Activated CD8-positive, alpha-beta memory T cell treated with anti-CD3 and anti-CD28 coated beads for 4 hours (primary cell): ENCODE measurements at places on chromosomes 12 and 14.

GRCh38 chr12:123442774-123443173, 6.3 kb upstream of the RILPL2 start:
- DNase-seq = no peak

GRCh38 chr12:22299294-22299912, 35.1 kb downstream of the ST8SIA1 start:
- DNase-seq = no peak

- DNase-seq = no peak
Observed at GRCh38 chr12:117844114-117844830, 124.5 kb downstream of the KSR2 start.

GRCh38 chr14:90321891-90322290, 9.8 kb downstream of the NRDE2 start:
- DNase-seq = no peak

GRCh38 chr14:31945074-31945613, 132.0 kb upstream of the ARHGAP5 start:
- no peak for DNase-seq

DNA sequence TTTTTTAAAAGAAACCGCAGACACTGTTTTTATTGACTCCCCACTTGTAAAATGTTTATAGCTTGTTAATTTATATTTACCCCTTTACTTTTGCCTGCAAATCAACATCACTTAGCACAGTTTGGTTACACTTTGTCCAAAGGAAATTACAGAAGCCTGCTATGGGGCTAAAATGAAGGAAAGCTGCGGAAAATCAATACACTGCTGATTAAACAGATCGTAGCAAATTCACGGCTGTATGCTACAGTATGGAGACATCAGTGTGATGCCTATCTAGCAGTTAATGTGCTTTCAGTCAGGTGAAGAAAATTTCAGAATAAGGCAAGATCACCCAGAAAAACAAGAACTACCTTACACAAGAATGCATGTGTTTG, 110.0 kb downstream of the FOXG1 start:
- DNase-seq = no peak

DNA sequence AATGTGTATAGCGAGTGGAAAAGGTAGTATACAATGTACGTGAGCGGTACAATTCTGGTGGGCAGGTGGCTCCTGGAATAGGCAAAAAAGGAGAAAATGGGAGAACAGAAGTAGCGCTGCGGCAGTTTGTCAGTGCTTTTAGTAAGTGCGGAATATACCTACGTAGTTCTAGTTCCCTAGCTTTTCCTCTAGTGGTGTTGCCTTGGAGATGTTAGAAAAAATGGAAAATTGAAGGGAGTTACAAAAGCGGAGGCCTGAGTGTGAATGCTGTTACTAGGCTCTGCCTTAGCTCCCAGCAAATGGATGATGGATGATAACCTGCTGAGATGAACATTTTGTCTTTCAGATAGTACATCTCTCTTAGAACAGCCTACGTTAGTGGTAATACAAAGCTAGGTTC, 1.1 kb downstream of the TTC8 start:
- no peak for DNase-seq

- no peak for DNase-seq
Observed at GRCh38 chr14:99721792-99722516, 37.9 kb downstream of the CYP46A1 start.

DNA sequence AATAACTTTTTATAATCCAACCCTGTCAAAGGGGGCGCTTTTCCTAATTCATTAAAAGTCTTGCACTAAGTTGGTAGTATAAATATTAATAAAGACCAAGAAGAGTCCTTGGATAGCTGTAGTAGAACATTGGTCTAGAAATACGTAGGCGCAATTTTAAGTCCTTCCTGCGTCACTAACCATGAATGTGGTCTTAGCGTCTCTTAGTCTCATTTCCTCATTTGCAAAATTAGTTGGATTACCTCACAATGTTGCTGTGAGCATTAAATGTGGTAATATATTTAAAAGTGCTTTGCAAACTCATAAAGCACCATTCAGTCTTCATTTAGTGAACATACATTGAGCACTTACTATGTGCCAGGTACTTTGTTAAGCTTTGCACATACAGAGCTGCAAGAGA, 149.7 kb downstream of the AEBP2 start:
- DNase-seq = no peak

- no peak for DNase-seq
Observed at GRCh38 chr12:24229031-24229700, 279.7 kb upstream of the SOX5 start.

GRCh38 chr12:43882578-43883178, 46.8 kb downstream of the TMEM117 start:
- no peak for DNase-seq

GRCh38 chr14:56295743-56296142, 177.5 kb downstream of the PELI2 start:
- no peak for DNase-seq

- DNase-seq = no peak
Observed at GRCh38 chr12:50533203-50533584, 28.4 kb downstream of the DIP2B start.

- DNase-seq = no peak
Observed at GRCh38 chr12:4779749-4780148, 59.5 kb downstream of the GALNT8 start.

GRCh38 chr14:24285351-24285750, 14.0 kb upstream of the RABGGTA start:
- no peak for DNase-seq

DNA sequence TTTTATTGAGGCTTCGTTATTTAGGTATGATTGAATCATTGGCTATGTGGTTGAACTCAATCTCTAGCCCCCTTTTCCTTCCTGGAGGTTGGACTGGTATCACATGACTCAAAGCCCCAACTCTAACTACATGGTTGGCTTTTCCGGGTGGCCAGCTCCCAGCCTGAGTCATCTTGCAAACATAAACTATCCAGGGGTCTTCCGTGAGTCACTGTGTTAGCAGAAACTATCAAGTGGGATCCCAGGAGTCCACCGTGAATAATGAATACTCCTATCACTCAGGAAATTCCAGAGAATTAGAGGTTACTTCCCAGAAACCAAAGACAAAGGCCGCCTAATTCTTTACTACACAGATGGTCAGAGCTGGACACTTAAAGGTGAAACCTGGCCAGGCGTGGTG, 19.7 kb upstream of the PLEKHD1 start:
- DNase-seq = no peak

DNA sequence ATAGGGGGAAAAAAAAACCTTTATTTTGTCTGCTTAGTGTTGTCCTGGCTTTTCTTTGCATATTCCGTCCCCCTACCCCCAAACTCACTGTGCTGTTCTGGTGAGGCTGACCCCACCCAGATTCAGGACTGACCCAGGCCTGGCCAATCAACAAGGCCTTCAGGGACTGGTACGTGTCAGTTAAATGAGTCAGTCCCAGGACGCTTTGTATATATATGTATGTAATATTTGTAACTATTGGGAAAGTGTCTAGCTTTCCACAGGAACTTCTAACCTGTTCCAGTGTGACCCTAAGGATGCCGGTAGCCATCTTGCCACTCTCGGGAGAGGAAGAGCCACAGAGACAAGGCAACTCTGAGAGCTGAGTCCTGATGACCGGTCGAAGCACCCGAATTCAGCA, 107.4 kb downstream of the VCPKMT start:
- no peak for DNase-seq

DNA sequence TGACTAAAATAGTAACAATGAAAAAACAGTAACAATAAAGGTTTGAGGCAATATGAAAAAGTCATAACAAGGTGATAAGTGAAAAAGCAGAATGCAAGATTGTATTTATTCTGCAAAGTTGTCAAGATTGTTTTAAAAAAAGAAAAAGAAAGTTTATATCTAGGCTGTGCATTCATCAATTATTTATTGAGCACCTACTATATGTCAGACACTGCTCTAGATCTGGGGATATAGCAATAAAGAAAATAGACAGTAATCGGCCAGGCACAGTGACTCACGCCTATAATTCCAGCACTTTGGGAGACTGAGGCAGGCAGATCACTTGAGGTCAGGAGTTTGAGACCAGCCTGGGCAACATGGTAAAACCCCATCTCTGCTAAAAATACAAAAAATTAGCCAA, 3.8 kb downstream of the PLA2G1B start:
- DNase-seq = no peak

- no peak for DNase-seq
Observed at GRCh38 chr14:95468448-95469133, 47.9 kb downstream of the SYNE3 start.

GRCh38 chr14:58238252-58239243, 6.1 kb upstream of the PSMA3 start:
- DNase-seq = no peak

GRCh38 chr12:20492251-20492760, 124.0 kb downstream of the PDE3A start:
- no peak for DNase-seq

DNA sequence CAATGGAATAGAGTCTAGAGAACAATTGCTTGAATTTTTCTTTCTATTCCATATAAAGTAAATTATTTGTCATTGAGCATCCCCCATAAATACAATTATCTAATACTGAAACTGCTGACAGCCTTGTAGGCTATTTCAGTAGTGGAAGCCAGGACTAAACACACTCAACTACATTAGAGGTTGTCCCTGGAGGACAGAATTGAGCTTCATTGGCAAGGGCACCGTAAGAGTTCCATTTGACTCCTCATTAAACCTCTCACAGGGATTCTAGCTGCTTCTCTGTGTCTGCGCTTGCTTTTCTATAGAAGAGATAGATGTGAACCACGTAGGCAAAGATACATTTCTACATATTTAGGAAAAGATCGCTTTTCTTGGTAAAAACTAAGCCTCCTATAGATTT, 3.5 kb upstream of the PTPRO start:
- DNase-seq = no peak

DNA sequence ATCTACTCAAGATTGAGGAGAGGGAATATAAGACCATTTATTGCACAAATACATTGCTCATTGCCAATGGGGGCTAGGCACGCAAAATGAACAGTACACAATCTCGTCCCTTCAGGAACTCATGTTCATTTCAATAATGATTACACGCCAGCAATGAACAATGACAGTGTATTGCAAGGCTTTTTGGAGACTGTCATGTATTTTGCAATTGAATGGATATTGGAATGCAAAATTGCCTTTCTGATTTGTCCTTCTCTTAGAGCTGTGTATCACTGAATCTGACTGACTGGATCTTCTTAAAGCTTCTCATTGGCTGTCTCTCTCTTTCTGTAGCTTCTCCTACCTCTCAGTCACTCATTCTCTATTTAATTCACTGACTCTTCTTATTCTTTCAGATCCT, 400.2 kb upstream of the DCN start:
- no peak for DNase-seq

DNA sequence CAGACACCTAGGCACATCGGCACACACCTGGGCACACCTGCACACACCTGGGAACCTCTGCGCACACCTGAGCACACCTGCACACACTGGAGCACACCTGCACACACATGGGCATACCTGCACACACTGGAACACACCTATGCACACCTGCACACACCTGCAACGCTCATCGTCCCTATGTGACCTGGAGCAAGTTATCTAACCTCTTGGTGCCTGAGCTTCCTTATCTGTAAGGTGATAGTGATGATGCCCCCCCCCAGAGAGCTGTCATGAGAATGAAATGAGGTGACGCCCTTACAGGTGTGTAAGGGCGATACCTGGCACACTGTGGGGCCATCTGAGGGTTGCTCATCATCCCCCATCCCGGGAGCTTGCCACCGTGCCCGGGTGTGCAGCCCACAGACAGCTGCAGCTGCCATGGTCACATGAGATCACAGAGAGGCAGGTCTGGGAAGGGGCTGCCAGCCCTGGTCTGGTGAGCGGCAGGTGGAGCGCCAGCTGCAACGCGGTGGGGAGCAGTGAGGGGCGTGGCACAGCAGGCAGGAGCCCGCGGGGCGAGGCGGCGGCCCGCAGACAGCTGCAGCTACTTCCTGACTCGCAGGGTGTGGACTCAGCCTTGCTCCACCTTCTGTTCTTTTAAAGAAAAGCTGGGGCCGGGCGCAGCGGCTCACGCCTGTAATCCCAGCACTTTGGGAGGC, 59.9 kb upstream of the FBRSL1 start:
- no peak for DNase-seq

- DNase-seq = no peak
Observed at GRCh38 chr12:95976416-95976832, 19.7 kb downstream of the HAL start.

DNA sequence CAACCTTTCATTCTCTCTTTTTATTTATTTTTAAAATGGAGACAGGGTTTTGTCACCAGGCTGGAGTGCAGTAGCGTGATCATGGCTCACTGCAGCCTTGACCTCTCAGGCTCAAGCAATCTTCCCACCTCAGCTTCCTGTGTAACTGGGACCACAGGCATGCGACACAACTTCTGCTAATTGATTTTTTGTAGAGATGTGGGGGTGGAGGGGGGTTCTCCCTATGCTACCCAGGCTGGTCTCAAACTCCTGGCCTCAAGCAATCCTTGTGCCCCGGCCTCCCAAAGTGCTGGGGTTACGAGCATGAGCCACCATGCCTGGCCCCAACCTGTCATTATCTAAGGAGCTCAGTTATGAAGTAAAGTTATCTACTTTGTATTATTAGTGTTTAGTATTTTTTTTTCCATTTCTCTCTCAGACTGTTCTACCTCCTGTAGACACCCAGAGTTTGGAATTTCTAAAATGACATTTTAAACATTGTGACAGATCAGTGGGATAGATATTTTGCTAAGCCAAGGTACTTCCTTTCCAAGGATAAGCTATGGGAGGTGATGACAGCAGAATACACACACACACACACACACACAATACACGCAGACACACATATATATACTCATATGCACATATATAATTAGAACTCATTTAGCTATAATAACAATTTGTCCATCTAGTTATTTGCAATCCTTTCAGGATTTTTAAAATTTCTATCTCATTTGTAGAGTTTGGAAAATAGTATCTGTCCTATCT, 2.1 kb upstream of the USP44 start:
- no peak for DNase-seq

- DNase-seq = no peak
Observed at GRCh38 chr12:107372229-107372658, 278.9 kb upstream of the CRY1 start.

- DNase-seq = no peak
Observed at GRCh38 chr14:62691647-62692489, 353.4 kb downstream of the KCNH5 start.

GRCh38 chr12:60172266-60173211, 576.7 kb downstream of the SLC16A7 start:
- no peak for DNase-seq
